ENCODE measurements at places on chromosomes 16 and 17.

GRCh38 chr17:80859002-80859941 lies 132.4 kb upstream of the CHMP6 start:
- DNase-seq: no peak

- no peak for DNase-seq
Observed at GRCh38 chr17:82788206-82789001, 36.5 kb downstream of the TBCD start.

- DNase-seq: no peak
Observed at GRCh38 chr17:35934760-35935159, 4.2 kb upstream of the RDM1 start.

DNA sequence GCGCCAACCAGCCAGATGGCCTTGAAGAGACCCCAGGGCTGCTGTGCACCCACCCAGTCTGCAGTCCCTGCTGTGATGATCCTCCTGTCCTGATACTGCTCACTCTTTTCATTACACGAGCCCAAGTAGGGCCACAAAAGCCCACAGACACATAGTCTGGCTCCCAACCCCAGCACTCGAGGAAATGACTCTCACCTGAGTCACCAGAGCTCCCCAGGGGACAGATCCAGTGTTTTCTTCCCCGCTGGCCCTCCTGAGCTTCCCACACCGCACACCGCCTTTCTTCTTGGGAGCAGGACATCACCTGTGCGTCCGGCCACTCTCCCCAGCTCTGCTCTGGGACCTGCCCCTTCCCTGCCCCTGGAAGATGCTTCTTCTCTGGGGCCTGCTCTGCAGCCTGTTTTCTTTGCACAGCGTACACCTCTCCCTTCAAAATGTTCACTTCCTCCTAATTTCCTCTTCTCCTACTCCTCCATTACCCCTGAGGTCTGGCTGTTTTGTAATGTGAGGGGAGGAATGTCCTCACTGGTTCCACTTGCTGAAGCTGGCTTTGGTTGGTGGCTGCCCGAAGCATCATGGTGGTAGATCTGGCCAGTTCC lies 2.0 kb upstream of the SCN4A start:
- no peak for DNase-seq

DNA sequence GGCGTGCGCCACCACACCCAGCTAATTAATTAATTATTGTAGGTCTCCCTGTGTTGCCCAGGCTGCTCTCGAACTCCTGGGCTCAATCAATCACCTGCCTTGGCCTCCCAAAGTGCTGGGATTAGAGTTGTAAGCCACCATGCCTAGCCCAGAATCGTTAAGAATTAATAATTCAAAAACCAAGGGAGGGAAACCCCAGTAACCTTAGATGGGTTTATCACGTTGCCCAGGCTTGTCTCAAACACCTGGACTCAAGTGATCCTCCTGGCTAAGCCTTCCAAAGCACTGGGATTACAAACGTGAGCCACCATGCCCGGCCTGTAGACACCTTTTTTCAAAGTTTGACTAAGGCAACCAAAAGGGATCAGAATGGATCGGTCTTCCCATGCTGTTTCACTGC lies 21.6 kb downstream of the CD300LF start:
- DNase-seq: no peak

GRCh38 chr16:62676306-62676705 lies 640.1 kb upstream of the CDH8 start:
- DNase-seq: no peak

GRCh38 chr17:5055543-5055942 lies 20.3 kb upstream of the SLC52A1 start:
- no peak for DNase-seq

DNA sequence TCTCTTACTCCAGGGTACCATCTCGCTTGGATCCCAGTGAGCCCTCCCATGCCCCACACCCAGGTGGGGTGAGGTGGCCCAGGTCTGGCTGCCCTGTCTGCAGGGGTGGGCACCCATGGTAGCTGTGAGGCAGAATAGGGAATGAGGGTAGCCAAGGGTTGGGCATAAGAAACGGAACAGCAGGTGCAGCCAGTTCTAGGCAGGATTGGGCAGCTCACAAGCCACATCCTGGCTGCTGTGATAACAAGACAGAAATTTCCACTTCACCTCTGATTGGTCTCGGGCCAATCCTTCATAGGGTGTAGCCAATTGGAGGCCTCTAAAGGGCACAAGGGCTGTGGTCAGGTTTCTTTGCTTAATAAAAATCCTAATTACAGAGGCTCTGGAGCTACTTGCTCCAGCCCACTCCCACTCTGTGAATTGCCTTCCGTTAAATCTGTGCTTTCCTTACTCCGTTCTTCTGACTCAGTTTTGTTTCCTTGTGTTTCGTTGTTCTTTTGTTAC lies 1.5 kb upstream of the ARHGDIG start:
- peak; percentile 33 for DNase-seq

- DNase-seq: no peak
Observed at GRCh38 chr17:39759204-39759603, 21.5 kb downstream of the GRB7 start.

- peak; percentile 63 for DNase-seq
Observed at GRCh38 chr16:49275050-49275730, 6.4 kb downstream of the CBLN1 start.

GRCh38 chr17:75094871-75095399 lies 7.2 kb downstream of the SLC16A5 start:
- DNase-seq: no peak

DNA sequence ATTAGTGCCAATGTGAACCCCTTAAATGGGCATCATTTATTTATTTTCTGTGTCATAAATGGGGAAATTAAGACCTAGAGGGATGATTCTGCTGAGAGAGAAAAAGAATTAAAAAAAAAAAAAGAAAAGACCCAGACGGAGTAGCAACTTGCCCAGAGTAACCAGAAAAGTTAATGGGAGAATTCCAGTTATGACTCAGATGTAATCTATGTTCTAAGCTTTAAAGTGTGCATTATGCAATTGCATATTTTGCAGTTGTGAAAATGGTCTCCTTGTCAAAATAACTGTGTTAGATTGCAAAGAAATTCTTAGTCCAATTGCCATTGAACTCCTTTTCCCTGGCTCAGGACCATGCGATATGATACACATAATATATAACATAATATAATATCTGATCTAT lies 38.6 kb upstream of the TBX2 start:
- DNase-seq: no peak

- no peak for DNase-seq
Observed at GRCh38 chr16:15571557-15571956, 71.4 kb downstream of the MARF1 start.

- DNase-seq: no peak
Observed at GRCh38 chr17:31136319-31136718, 41.5 kb downstream of the NF1 start.

GRCh38 chr17:57614742-57615141 lies 130.4 kb downstream of the CCDC182 start:
- DNase-seq: no peak

GRCh38 chr16:53219795-53220454 lies 165.1 kb downstream of the CHD9 start:
- DNase-seq: no peak

DNA sequence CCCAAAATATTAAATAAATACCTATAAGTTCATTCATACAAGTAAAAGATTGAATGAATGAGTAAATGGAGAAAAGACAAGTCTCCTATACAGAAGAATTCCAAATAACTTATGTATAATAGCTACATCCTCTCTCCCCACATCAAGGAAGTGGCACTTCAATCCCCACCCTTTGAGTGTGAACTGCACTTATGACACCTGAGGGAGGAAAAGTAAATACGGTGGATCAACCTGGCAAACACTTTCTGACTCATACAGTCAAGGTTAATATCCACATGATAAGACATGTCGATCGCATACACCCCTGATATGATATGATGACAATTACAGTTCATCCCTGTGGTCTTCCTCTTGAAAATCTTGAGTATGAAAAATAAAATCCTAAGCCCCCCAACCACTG lies 18.0 kb downstream of the SLFN12L start:
- DNase-seq: peak; percentile 7

- DNase-seq: no peak
Observed at GRCh38 chr17:80337195-80337895, 76.7 kb downstream of the RNF213 start.

DNA sequence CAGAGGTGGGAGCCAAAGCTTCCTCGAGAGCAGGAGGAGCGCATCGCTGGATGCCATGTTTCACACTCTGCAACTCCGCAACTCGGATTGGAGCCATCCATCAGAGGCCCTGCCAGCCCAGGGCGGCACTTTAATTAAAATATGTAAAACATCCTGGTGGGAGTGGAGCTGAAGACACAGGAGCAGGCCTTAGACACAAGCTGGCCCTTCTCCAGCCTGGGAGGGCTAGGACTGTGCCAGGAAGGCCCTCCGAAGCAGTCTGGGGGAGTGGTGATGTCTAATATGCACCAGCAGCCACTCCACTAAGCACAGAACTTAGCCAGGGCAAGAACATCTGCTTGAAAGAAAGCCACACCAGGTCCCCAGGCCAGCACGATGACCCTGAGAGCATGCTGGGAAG lies 5.8 kb upstream of the CCDC182 start:
- DNase-seq: no peak

DNA sequence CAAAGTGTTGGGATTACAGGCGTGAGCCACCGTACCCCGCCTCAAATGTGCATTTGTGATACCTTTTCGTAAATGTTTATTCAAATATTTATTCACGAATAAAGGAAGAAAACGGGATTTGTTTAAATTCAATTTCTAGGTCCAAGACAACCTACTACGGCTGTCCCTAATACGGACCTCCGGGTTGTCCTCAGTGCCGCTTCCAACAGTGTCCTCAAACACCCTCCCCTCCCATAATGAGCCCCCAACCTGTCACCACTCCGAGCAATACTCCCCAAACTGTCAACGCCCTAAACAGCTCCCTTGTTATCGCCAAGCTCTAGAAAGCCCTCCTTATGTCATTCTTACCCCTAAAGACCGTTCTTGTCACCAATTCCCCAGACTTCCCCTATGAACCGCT lies 539 bp upstream of the GABARAPL2 start:
- DNase-seq: no peak
